ENCODE measurements at places on chromosomes 16 and 17.

DNA sequence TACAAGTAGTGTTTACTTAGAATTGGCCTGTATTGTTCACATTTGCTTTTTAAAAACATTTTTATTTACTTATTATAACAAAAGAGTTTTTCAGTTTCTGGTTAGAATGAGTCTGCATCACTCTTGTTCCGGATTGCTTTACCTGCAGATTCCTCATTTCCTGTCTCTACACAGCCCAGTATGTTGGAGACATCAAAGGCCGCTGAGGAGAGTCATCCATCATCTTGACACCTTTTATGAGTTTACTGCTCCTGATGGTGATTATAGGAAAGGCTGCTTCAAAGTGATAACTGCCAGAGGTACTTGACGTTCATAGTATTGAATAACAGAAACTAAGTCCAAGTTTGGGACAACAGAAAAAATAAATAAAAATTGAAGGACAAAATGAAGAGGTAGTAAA, 490.5 kb upstream of the CA10 start:
- no peak for DNase-seq

DNA sequence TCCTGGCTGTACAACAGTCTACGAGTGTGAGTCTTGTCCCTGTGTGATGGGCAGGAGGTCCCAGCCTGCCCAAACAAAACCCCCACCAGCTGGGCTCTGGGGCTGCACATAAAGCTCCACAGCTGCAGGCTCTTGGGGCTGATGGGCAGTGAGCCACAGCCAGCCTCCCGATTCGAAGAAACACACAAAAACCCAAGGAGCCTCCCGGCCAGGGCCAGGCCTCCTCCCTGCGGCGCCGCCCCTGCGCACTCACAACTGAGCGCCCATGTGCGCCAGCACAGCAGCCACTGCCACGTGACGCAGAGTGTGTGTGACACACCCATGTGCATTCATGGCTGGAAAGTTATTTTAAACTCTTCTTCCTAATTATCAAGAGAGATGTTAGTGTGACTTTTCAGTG, 30.6 kb upstream of the FAAP100 start:
- DNase-seq: no peak

DNA sequence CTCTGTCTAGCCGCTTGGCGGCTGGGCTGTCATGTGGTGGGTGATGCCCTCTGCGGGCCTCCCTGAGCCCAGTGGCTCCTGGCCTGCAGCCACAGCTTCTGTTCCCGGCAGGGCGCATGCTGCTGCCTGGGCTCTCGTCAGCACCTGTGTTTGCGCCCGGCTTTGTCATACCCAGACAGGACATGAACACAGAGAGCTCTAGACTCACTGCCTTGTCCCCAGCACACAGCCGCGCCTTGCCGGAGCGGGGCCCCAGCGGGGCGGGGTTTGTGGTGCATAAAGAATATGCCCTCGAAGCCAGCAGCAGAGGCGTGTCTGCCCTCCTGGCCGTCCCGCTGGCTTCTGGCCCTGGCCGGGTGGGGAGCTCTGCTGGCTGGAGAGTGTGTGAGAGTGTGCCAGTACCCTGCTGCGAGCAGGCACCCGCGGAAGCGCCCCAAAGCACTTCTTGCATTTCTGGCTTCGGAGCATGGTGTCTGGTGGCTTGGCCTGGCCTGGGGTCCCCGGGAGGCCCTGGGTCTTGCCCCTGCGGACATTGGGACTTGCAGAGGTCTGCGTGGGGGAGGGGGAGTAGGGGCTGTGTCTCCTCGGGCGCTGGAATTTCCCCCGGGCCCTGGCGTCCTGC, 14.4 kb downstream of the ASPSCR1 start:
- peak; percentile 74 for DNase-seq

GRCh38 chr16:82735673-82736091, 108.9 kb downstream of the CDH13 start:
- DNase-seq: no peak

DNA sequence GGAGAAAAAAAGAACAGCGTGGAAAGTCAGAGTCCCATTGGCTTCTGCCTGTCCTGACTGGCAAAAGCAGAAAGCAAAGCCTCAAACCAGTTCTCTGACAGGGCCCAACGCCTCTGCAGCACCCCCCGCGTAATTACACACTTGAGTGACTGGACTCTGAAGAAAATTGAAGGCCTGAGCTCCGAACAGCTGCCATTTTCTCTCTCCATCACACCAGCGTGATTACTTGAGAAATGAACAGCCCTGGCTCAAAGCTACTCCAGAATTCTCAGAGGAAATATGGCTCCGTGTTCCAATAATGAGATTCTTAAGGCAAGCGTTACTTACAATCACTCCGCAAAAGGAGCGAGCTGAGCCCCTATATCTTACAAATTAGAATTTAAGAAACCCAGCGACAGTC, 142.7 kb upstream of the C17orf78 start:
- DNase-seq: no peak

GRCh38 chr17:59631276-59631675, 11.6 kb downstream of the CLTC start:
- DNase-seq: no peak

GRCh38 chr17:27751166-27751565, 49.2 kb downstream of the NOS2 start:
- DNase-seq: no peak

DNA sequence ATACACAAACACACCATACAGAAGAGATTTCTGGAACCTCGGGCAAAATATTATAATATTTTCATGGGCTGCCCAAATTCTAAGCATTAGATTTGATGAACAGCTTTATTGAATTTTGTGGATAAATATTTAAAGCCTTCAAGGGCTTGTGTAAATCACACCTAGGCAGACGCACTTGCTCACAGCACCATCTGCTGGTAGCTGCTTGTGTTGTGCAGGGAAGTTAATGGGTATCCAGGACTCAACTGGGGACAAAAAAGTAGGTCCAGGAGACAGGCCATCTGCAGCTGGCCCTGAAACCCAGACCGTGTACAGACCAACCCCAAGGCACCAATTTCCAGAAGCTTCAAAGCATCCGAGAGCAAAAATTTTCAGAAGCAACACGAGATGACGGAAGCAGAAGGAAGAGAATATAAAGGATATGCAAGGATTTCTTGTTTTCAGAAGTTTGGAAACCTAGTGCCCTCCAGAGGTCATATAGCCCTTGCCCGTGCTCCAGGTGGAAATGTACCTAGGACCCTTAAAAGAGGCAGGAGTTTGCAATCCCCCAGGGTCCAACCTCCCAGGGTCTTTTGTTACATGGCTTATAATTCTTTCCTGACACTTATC, 140.0 kb downstream of the CHD9NB start:
- DNase-seq: peak; percentile 81

- DNase-seq: no peak
Observed at GRCh38 chr16:57945740-57946138, 25.2 kb downstream of the CNGB1 start.

GRCh38 chr17:40023590-40024292, 8.5 kb downstream of the CSF3 start:
- no peak for DNase-seq

DNA sequence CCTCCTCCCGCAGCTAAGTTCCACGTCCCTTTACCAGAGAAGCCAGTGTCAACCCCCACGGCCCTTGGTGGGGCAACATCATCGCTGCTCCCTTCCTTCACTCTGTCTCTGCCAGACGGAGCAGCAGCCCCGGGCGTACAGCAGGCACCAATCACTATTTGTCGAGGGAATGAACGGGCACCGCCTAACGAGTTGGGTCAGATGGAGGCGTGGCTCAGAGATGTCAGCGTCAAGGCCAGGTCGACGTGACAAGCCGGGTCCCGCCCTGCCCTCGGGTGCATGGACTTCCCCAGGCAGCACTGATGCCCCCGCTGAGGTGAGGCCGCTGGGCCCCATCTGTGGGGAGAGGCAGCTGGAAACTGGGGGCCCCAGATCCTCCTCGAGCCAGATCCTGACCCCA, 50.0 kb downstream of the CBFA2T3 start:
- no peak for DNase-seq

DNA sequence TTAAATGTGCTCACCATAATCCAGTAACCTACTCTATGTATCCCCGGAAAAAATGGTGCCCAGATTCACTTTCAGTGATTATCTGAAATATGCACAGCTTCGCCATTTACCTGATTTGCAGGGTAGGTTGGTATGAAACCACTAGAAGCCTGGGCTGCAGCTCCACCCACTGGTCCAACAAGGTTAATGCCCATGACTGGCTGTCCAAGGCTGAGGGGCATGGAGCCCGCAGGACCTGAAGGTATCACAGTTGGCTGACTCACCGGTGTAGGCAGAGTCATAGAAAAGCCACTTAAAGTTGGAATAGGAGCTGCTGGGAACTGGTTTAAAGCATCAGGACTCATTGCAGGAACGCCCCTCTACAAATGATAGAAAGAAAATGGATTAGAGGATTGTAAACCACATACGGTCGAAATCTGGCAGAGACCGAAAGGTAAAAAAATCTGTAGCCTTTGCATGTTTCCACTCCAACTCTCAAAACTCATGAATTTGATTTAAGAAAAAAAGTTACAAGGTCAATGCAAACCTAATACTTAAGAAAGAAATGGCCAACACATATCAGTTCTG, 38.6 kb downstream of the SYNRG start:
- no peak for DNase-seq

GRCh38 chr17:69574257-69575197, 160.0 kb downstream of the MAP2K6 start:
- DNase-seq: no peak

DNA sequence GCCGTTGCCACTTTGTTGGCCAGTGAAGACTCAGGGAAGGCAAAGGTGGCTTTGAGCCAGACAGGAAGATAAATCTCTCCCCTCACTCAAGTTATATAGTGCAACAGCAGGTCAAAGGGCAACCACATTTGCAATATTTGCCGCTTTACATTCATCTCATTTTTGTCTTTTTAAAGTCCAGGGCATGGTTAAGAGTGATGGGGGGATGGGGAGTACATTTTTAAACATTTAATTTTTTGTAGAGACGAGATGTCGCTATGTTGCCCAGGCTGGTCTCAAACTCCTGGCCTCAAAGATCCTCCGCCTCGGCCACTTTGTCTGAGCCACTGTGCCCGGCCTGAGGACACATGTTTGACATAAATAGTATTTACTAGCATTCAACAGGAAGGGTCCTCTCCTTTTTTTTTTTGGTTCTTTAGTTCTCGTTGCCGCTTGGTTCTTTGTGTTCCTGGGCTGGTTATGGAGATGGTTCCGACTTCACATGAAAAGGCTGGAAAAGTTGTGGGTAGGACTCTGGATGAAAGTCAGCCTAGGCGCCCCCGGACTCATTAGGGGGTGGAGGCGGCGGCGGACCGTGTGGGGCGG, 95.7 kb downstream of the RAB11FIP4 start:
- no peak for DNase-seq

GRCh38 chr16:55204069-55204468, 119.9 kb upstream of the IRX6 start:
- no peak for DNase-seq

DNA sequence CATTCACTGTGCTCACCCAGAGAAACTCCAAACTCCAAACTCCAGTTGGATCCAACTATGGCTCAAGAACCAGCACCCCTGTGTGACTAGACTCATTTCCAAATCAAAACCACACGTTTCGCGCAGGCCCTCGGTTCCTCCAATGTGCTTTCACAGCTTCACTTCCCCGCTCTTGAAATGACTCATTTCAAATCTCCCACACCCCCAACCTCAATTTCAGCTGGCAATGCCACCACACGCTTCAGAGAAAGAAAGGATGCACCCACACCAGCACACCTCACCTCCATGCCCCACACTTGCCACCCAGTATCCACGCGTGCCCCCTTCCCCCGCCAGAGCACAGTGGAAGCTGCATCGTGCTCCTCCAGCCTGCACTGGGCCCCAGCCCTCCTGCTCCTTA, 9.0 kb downstream of the TMEM92 start:
- DNase-seq: no peak

- DNase-seq: no peak
Observed at GRCh38 chr16:57676553-57677085, 8.5 kb downstream of the ADGRG3 start.

- no peak for DNase-seq
Observed at GRCh38 chr17:64269687-64270649, 6.9 kb upstream of the TEX2 start.

DNA sequence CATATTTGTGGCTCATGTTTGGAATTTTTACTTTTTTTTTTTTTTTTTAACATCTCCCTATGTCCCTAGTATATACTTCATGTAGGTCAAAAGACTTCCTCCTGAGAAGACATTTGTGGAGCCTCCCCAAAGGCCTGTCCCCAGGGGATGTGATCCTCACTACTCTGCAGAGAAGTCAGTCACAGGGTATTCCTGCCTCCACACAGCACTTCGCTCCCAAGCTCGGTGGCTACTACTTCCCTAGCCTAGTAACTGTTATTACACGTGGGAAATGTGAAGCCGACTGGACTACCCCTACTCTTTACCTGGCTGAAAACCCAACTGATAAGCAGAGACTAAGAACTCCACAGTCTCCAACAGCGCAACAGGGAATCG, 116.8 kb downstream of the HIC1 start:
- no peak for DNase-seq

DNA sequence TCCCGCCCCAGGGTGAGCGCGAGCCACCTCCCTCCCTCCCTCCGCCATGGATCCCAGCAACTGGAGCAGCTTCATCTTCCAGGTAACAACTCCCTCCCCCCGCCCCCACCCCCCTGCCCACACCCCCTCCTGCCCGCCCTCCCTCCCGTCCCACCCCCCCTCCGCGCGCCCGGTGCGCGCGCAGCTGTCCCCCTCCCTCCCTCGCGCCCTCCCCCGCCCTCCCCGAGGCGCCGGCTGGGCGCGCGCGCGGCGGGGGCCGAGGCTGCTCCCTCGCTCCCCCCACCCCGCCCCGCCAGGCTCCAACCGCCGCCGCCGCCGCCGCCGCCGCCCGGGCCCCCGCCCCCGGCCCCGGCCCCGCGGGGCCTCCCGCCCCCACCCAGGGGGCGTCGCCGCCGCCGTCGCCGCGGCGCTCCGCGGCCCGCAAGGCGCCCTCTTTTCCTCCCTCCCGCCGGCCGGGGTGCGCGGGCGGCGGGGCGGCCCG, at the start of gene MAZ:
Gene MAZ, plus strand, starts transcription at position 431 of the 481 bp plus-strand sequence. CDS start 173 bp downstream, outside the sequence.
- DNase-seq: peak; percentile 78

- no peak for DNase-seq
Observed at GRCh38 chr16:55263271-55264250, 60.4 kb upstream of the IRX6 start.

DNA sequence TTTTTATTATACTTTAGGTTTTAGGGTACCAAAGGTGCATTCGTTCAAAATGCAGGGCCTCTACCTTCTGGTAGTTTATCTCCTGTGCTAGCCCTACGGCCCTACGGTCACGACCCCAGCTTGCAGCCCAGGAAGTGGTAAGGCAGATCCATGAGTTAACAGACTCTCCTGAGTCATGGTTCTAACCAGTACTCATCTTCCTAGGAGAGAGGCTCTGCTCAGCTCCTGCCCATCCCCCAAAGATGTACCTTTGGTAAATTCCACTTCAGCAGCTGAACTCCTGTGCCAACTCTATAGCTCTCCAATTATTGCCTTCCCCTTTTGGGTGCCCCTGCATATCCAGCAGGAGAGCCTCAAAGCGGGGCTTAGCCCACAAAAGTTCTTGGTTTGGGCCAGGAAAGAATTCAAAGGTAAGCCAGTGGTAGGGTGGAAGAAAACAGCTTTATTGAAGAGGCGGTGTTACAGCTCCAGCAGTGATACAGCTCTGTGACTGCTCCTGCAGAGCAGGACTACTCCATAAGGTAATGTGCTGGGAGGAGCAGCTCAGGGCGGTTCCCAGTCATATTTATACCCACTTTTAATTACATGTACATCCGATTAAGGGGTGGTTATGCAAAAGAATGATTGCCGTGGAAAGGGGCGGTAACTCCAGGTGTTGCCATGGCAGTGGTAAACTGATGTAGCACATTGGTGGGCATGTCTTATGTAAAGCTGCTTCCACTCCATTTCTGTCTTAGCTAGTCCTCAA, 241.4 kb downstream of the PMP22 start:
- no peak for DNase-seq

GRCh38 chr17:34638526-34639260, 59.3 kb downstream of the TMEM132E start:
- DNase-seq: no peak

All from midbrain (tissue), 1 donor.